ENCODE measurements at places on chromosomes 3 and 15.

DNA sequence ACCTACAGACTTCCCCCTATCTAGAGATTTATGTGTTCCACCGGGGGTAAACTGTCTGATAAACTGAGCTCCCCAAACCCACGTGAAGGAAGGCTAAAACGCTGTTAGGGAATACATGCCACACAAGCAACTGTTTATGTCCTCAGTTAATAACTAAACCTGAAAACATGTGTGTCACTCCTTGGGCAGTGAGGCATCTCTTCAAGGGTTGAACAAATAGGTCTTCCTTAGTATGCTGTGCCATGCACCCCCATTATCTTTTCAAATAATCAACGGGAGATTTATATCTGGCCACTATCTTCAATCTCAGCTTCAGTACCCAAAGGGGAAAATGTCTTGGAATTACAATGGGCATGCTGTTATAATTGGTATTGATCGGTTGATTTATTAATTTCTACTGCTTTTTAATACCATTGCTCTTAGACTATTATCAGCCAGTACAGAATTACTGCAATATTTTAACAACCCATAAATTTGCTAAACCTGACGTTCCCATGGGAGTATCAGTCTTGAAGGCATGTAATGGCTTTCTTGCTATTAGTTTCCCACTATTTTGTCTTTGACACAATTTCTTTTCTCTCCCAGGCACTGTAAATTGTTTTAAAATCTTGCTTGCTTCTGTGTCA is 279.2 kb upstream of the P2RY1 start:
- H3K36me3 ChIP-seq = no peaks in the 10 kb centered on the region
- H3K27me3 ChIP-seq = peaks cover 3% of the 10 kb centered on the region
- H3K4me3 ChIP-seq = no peak overlapping the region
- H3K4me1 ChIP-seq = peaks cover 10% of the 10 kb centered on the region
- H3K27ac ChIP-seq = no peak overlapping the region

DNA sequence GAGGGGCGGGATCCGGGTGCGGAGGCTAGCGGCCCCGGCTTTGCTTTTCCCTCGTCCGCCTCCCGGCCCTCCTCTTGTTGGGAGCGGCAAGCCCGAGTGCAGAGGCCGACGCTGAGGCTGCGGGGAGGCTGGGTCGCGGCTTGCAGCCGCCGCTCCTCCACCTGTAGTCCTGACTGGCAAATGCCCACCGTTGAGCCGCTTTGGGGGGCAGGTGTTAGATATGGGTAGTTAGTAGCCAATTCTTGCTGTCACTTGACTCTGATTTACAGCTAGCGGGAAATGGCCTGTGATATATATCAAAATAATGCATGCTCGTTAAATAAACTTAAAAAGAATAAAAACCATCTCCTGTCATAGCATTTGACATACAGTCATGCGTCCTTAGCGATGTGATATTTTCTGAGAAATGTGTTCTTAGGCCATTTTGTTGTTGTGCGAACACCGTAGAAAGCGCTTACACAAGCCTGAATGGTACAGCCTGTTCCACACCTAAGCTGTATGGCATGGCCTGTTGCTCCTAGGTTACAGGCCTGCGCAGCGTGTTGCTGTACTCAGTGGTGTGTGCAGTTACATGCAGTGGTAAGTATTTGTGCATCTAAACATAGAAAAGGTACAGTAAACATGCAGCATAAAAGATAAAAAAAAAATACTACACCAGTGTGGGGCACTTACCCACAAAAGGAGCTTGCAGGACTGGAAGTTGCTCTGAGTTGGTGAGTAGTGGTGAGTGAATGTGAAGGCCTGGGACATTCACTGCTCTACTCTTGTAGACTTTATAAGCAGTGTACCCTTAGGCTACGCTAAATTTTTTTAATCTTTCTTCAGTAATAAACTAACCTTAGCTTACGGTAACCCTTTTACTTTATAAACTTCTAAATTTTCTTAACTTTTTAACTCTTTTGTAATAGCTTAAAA is 873 bp downstream of the CAPN7 start:
- H3K4me1 ChIP-seq = peaks cover 32% of the 10 kb centered on the region
- peak overlapping the region; percentile 82 for H3K4me3 ChIP-seq
- DNase-seq = peak; percentile 44
- peak overlapping the region; percentile 91 for H3K27ac ChIP-seq
- H3K27me3 ChIP-seq = no peaks in the 10 kb centered on the region

DNA sequence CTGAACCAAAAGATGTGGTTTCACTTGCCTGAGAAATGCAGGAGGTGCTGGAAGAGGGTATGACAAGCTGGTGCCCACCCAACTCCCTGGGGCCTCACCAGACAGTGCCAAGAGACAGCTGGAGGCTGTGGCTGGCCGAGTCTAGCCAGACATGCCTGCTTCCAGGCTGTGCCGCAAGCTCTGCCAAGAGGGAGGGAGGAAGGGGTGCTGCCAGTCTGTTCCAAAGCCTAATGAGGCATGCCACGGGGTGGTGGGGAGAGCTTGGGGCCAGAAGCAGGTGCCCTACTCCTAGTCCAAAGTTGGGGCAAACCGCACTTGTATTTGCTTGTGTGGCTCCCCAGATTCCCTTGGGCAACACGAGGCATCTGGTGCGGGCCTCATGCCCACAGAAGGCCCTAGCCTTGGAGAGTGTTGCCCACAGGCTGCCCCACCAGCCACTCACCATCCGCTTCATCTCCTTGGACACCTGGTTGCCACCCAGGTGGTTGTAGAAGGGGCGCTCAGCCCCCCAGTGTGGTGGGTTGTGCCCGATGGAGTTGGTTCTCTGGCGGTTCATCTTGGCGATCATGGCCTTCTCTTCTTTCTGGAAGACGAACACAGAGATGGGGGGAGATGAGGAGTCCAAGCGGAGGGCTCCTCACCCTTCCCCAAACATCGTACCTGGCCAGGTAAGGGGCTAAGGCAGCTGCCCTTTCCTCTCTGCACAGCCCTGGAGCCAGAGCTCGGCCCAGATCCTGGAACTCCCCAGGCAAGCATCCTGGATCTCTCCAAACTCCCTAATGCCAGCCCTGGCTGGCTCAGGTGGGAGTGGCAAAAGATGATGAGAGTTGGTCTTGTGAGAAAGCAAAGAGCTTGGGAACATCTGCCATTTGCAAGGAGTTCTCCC is 123.4 kb downstream of the SEC22A start:
- no peak for DNase-seq
- no peaks in the 10 kb centered on the region for H3K36me3 ChIP-seq
- peaks cover 3% of the 10 kb centered on the region for H3K27me3 ChIP-seq
- H3K27ac ChIP-seq = no peak overlapping the region
- no peaks in the 10 kb centered on the region for H3K4me1 ChIP-seq
- no peak overlapping the region for H3K4me3 ChIP-seq

DNA sequence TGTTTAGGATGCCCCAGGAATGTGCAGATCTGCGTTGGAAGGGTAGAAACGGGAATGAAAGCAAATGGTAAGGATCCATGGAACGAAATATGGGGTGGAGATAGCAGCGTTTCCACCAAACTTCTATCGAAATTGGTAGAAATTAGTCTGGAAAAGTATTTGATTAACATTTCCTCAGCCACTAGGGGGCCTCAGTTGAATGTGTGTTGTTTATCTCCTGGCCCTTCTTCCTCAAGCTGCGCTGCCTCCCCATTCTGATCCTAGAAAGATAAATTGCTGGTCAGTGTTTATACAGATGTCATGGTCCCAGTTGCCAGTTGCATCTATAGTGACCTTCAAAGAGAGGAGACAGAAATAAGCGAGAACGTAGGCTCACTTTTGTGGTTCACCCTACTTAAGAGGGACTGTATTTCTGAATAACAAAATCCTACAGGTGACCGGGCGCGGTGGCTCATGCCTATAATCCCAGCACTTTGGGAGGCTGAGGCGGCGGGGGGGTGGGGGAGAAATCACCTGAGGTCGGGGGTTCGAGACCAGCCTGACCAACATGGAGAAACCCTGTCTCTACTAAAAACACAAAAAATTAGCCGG is 457.1 kb downstream of the SQOR start:
- no peak overlapping the region for H3K27ac ChIP-seq
- no peak for DNase-seq
- no peaks in the 10 kb centered on the region for H3K36me3 ChIP-seq
- no peaks in the 10 kb centered on the region for H3K27me3 ChIP-seq

GRCh38 chr3:105328338-105328730 is 38.4 kb upstream of the ALCAM start:
- no peaks in the 10 kb centered on the region for H3K36me3 ChIP-seq
- H3K27ac ChIP-seq = no peak overlapping the region
- H3K4me1 ChIP-seq = no peaks in the 10 kb centered on the region
- DNase-seq = no peak
- peaks cover 6% of the 10 kb centered on the region for H3K27me3 ChIP-seq

DNA sequence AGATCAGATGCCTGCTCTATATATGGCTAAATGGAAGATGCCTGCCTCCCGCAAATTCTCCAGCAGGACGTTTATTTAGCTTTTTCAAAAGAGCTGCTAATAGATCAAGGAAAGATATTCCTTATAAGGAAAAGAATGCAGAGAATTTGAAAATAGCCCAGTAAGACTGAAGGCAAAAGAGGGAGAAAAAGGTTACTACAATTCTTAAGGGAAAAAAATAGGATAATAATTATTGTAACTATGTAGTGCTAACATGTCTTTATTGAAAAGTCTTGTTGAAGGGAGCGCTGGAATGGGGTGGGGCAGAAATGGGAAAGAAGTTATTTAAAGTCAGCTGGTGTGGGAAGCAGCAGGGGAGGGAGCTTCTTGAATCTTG is 2.9 kb downstream of the TPM1 start:
- peaks cover 65% of the 10 kb centered on the region for H3K27me3 ChIP-seq
- H3K4me1 ChIP-seq = peaks cover 21% of the 10 kb centered on the region
- H3K36me3 ChIP-seq = no peaks in the 10 kb centered on the region

- peaks cover 6% of the 10 kb centered on the region for H3K27me3 ChIP-seq
- no peaks in the 10 kb centered on the region for H3K36me3 ChIP-seq
- no peak overlapping the region for H3K4me3 ChIP-seq
- no peak overlapping the region for H3K27ac ChIP-seq
Observed at GRCh38 chr3:18898911-18899310, 249.4 kb upstream of the KCNH8 start.

DNA sequence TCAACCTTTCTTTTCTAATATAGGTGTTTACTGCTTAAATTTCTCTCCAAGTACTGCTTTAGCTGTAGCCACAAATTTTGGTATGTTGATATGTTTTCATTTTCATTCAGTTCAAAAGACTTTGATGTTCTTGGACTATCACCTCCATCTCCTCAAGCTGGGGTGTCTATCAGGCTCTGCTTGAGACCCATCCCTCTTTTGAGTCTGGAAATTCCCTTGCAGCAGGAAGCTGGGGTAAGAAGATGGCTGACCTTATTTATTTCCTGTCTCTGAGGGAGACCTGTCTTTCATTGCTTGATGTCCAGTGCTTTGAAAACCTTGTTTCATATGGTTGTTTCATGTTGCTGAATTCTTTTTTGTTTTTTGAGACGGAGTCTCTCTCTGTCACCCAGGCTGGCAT is 60.5 kb upstream of the ADPGK start:
- H3K36me3 ChIP-seq = peaks cover 5% of the 10 kb centered on the region
- H3K27ac ChIP-seq = no peak overlapping the region
- H3K4me3 ChIP-seq = no peak overlapping the region

DNA sequence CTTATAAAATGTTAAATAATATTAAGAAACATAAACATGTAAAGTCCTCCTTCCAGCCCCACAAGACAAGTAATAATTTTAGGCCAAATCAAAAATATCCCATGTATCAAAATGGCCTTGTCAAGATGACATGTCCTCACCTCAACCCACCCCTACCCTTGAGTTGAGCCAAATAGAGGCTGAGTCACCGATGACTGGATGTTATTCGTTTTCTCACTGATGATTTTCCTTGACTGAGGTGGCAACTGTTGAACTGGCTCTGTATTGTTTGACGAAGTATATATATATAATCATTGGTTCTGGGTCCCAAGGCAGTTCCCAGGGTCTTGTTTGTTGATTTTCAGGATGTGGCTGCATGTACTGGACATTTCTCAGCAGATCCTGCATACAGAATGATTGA is 75.3 kb downstream of the TMEM108 start:
- H3K4me1 ChIP-seq = no peaks in the 10 kb centered on the region
- H3K4me3 ChIP-seq = no peak overlapping the region
- peaks cover 5% of the 10 kb centered on the region for H3K27me3 ChIP-seq
- H3K36me3 ChIP-seq = no peaks in the 10 kb centered on the region
- DNase-seq = no peak

DNA sequence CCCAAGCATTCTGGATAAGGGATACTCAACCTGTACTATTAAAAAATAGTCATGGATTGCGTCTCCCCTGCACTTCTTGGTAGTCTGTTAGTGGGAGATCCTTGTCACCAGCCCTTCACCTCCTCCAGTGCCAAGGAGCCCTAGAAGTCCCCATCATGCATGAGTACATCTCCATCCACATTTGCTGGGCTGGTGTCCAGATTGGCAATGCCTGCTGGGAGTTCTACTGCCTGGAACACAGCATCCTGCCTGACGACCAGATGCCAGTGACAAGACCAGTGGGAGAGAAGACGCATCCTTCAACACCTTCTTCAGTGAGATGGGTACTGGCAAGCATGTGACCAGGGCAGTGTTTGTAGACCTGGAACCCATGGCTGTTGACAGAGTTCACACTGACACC is 85.7 kb downstream of the ADAMTSL3 start:
- no peaks in the 10 kb centered on the region for H3K27me3 ChIP-seq
- H3K27ac ChIP-seq = no peak overlapping the region
- no peaks in the 10 kb centered on the region for H3K36me3 ChIP-seq
- no peak overlapping the region for H3K4me3 ChIP-seq

- peaks cover 16% of the 10 kb centered on the region for H3K27me3 ChIP-seq
- no peak for DNase-seq
- H3K4me1 ChIP-seq = peaks cover 40% of the 10 kb centered on the region
- H3K27ac ChIP-seq = no peak overlapping the region
- H3K4me3 ChIP-seq = no peak overlapping the region
Observed at GRCh38 chr3:102225407-102226132, 209.2 kb upstream of the ZPLD1 start.

DNA sequence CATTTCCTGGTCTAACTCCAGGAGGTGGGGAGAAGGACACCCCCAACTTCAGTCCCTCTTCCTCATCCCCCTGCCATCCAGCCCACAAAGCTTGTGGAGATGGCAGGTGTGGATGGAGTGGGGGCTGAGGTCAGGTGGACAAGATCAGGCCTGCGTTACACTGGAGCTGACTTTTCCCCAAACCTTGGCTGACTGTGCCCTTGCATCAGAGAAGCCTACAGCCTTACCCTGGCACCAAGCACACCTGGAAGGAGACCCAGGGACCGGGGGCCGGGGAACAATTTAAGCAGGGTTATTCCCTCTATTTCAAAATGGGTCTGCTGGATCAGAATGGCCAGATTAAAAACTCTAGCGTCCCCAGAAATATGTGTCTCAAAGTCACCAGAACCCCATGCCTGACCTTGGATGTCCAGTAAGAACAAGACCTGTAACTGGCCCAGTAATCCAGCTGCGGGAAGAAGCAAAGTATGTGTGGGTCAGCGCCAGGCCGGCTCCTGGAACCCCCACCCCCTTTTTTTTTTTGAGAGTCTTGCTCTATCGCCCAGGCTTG is 14.4 kb downstream of the TNK2 start:
- peaks cover 6% of the 10 kb centered on the region for H3K36me3 ChIP-seq
- no peak for DNase-seq
- peaks cover 34% of the 10 kb centered on the region for H3K4me1 ChIP-seq
- H3K27me3 ChIP-seq = no peaks in the 10 kb centered on the region
- no peak overlapping the region for H3K27ac ChIP-seq
